ENCODE measurements at places on chromosomes 6 and 20.

GRCh38 chr6:1825277-1825676, 215.6 kb downstream of the FOXC1 start:
- no peak for DNase-seq

- no peak for DNase-seq
These were observed 37.7 kb downstream of the ADTRP start for GRCh38 chr6:11740875-11741274.

DNA sequence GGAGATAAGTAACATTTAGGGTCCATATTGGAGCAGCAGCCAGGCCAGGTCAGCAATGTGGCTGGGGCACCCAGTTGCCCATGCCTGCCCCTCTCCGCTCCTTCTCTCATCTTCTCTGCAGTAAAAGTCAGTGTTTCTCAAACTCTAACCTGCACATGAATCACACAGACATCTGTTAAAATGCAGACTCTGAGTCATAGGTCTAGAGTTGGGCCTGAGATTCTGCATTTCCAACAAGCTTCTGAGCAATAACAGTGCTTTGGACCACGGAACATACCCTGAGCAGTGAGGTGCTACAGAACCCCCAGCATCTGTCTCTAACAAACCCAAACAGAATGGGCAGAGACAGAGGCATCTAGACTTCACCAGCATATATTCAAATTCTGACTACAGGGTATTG, 10.1 kb downstream of the PHF10 start:
- DNase-seq = no peak

DNA sequence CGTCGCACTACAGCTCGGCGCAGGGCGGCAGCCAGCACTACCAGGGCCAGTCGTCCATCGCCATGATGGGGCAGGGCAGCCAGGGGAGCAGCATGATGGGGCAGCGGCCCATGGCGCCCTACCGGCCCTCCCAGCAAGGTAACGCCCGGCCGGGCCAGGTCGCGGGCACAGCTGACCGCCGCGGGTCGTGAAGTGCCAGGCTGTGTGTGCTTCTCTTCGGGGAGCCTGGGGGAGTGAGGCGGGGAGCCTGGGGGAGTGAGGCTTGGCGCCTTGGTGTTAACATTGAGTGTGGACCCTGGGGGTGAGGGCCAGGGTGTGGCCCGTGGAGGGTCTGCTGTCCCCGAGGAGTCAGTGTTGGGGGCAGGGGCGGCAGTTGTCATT, 19.4 kb upstream of the MTG2 start:
- DNase-seq = no peak

DNA sequence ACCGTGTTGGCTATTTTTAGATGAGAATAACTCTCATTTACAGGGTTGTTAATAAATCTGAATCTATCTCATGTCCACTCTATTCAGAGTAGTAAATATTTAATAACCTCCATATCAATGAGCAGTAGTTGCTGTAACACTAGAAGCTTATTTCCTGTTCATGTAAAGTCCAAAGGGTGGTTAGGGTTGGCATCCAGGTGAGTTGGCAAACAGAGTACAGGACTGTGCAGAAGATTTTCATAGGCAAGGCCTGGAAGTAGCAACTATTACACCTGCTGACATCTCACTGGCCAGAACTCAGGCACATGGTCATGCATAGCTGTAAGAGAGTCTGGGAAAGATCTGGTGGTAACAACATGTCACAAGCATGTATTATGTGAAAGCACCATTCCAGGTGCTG, 147.5 kb downstream of the PHF3 start:
- DNase-seq = no peak

- no peak for DNase-seq
These were observed 62.0 kb downstream of the RSPO3 start for GRCh38 chr6:127180426-127180825.

DNA sequence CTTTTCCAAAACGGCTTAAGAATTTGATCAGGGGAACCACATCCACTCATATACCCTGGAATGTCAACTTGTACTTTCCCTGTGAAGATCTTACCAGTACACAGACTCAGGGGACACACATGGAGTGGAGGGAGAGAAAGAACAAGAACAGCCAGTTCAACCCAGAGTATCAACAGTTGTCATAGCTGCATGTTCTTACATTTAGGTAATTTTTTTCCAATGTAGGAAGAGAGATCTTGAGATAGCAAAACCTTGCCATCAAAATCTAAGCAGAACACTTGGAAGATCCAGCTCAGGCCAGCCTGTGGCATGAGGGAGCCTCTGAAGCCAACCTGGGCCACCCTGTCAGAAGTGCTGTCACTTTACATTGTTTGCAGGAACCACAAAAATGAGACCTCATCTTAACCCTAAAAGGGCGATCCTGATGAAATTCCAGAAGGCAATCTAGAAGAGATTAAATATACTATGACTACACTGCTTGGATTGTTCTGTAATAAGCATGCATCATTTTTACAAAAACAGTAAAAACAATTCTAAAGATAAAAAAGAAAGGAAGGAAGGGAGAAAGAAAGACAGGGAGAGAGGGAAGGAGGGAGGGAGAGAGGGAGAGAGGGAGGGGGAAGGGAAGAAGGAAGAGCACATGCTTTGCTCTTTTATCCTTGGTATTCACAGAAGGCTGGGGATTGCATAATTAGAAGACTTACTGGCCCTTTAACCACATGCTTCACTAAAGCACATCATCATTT, 124.7 kb upstream of the TCF21 start:
- no peak for DNase-seq

Data from right kidney (tissue), 9 donors.